T47D (cell line): ENCODE measurements at places on chromosomes 2 and 18.
A peak's percentile ranks its signal among the peaks of the same experiment; 100 is the strongest.

DNA sequence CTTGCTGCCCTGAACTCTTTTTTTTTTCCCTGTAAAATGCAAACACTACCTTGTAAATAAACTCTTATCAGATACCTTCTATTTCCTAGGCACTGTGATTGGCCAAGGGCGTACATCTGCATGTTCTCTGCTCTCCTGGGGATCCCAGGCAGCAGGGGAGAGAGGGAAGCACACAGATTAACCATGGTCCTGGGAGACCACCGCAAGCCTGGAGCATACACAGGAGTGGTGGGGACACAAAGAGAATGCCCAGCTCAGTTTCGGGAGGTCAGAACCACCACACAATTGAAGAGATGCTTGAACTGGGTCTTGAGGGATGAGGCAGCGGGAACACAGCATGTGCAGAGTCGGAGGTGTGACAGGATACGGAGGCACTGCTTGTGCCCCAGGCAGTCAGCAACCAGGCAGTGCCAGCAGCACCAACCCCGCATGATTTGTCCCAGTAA lies 2.1 kb downstream of the GREB1 start:
- no peak for DNase-seq

GRCh38 chr18:9184998-9185613 lies 48.5 kb downstream of the ANKRD12 start:
- DNase-seq = no peak

GRCh38 chr2:37549598-37549997 lies 121.8 kb downstream of the CDC42EP3 start:
- no peak for DNase-seq

DNA sequence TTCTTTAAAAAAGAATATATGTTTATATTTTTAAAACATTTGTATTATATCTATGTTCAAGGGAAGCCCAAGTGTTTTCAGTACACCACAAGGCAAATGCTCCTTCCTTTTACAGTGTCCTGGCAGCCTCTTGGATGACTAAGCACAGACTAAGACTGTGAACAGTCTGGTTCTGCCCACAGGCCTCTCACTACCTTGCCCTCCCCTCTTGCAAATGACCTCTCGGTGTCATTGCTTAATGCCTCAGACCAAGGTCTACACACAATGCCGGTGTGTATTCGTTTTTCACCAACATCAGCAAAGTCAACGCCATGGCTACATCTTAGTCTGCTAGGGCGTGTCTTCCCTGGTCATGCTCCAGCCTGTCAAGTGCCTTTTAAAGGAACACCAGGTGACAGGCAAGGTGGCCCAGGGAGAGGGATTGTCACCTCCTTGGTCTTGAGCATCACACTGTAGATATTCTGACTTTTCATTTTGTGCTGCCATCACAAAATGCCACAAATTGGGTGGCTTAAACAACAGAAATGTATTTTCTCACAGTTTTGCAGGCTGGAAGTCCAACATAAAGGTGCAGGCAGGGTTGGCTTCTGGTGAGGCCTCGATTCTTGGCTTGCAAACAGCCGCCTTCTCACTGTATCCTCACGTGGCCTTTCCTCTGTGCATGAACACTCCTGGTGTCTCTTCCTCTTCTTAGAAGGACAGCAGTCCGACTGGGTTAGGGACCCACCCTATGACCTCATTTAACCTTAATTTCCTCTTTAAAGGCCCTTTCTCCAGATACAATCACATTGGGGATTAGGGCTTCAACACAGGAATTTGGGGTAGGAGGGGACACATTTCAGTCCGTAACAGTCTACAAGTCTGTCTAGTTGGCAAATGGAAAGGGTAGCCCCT lies 266.5 kb downstream of the KLHL29 start:
- DNase-seq = no peak

GRCh38 chr2:55883357-55883756 lies 40.2 kb downstream of the EFEMP1 start:
- no peak for DNase-seq

DNA sequence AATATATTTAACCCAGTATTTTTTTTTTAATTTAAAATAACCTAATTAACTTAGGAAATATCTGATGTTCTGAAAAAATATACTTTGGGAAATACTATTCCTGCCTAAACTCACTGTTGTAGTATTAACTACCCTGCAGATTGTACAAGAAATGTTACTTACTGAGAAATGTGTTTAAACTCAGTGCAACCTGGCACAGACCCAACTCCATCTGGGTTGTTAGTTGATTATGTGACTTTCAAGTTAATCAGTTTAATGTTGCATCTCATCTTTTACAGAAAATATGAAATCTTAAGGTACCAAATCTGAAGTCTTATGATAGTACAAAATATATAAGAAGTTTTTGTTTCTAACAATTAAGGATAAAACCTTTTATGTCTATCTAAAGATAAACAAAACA lies 27.3 kb downstream of the VAPA start:
- DNase-seq = no peak

- no peak for DNase-seq
These were observed 56.8 kb downstream of the HDLBP start for GRCh38 chr2:241258505-241259280.

DNA sequence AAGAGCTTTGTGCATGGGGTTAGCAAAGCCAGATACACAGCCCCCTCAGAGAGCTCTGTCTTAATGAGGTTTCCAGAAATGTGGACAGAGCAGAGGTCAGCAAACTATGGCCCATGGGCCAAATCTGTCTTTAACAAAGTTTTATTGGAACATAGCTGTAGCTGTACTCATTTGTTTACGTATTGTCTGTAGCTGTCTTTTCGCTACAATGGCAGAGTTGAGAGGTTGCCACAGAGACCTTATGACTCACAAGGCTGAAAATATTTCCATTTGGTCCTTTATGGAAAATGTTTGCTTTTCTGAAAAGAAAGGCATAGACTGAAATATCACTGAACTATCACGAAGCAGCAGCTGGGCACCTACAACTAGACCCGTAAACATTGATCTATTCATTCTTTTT lies 841.8 kb downstream of the SLC4A3 start:
- no peak for DNase-seq

GRCh38 chr18:79402209-79402576 lies 6.5 kb downstream of the NFATC1 start:
- DNase-seq = no peak

DNA sequence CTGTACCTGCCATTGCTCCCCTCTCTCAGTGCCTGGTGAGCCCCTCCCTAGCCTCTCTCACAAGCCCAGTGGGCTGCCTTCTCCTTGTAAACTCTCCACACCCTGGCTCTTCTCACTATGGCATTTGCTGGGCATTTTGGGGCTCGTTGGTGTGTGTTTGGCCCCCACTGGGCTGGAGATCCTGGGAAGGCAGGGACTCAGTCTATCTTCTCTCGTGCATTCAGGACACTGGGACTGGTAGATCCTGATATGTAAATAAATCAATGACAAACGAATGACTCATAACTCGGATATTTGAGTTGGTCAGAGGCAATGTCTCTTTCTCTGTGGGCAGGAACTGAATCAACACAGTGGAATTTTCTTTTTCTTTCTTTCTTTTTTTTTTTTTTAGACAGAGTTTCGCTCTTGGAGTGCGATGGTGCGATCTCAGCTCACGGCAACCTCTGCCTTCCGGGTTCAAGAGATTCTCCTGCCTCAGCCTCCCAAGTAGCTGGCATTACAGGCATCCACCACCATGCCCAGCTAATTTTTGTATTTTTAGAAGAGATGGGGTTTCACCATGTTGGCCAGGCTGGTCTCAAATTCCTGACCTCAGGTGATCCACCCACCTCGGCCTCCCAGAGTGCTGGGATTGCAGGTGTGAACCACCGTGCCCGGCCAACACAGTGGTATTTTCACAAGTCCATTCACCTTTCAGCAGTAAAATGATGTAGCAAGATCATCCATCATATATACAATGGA lies 144.6 kb upstream of the SPRED2 start:
- DNase-seq = peak; percentile 49

DNA sequence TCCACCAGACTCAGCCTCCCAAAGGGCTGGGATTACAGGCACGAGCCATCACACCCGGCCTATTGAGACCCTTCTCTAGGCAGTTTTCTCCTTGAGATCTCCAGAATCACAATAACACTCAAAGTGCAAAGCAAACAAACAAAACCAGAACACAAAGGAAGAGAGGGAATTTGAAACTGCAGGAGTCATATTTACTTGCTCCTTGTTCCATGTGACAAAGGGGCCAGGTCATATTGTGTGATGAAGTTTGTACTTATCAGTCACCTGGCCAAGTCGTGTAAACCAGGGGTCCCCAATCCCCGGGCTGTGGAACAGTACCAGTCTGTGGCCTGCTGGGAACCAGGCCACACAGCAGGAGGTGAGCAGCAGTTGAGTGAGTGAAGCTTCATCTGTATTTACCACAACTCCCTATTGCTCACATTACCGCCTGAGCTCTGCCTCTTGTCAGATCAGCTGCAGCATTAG lies 26.5 kb downstream of the SCYGR8 start:
- DNase-seq = no peak

GRCh38 chr2:224586127-224586695 lies 1.0 kb upstream of the CUL3 start:
- no peak for DNase-seq

- DNase-seq = no peak
These were observed 16.8 kb downstream of the SERPINB10 start for GRCh38 chr18:63924551-63924950.

GRCh38 chr2:125398738-125399524 lies 1257.0 kb upstream of the GYPC start:
- DNase-seq = no peak

DNA sequence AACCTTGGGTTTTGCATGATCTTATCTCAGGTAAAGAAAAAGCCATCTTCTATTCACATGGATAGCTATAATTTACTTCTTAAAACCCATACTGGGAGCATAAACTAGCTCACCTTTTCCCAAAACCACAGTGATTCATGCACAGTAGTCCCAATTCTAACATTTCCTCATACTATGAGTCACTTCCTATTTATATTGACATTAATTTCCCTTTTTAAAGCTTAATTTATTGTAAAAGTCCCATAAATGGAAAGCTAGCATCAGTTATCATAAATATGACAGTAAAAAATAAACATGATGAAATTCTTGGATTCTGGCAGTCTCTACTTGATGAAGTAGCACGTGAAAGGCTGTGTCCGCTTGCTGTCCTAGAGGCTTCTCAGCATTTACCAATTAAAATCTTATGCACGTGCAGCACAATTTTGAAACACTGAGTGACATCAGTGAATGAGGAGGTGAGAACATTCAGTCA lies 180.1 kb downstream of the CDH2 start:
- DNase-seq = no peak

GRCh38 chr18:51425475-51425874 lies 228.0 kb upstream of the MEX3C start:
- DNase-seq = no peak

GRCh38 chr2:240204431-240205276 lies 64.2 kb upstream of the OTOS start:
- no peak for DNase-seq

DNA sequence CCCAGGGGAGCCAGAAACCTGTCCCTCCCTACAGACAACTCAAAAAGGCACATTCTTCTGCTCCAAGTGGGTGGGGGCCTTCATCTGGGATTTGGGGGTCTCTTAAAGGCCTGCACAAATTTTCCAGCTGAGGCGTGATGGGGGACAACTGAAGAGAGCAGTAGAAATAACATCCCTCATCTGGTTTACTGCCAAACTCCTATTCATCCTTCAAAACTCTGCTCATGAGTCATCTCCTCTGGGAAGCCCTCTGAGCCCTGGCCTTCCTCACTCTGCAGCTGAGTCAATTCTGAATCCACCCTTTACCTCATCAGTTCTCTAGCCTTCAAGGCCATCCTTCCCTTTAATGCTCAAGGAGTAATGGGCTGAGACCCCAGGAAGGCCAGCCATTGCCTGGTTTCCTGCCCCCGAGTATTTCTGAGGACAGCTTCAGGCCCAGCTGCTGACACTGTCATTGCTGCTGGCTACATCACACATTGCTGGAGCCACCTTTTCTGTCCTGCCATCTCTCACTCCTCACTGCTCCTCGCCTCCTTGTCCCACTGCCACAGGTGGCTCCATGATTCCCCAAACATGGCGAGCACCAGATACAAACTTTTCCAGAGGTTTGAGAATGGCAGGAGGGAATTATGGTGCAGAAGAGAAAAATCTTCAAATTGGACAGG lies 32.2 kb upstream of the GLI2 start:
- DNase-seq = no peak

DNA sequence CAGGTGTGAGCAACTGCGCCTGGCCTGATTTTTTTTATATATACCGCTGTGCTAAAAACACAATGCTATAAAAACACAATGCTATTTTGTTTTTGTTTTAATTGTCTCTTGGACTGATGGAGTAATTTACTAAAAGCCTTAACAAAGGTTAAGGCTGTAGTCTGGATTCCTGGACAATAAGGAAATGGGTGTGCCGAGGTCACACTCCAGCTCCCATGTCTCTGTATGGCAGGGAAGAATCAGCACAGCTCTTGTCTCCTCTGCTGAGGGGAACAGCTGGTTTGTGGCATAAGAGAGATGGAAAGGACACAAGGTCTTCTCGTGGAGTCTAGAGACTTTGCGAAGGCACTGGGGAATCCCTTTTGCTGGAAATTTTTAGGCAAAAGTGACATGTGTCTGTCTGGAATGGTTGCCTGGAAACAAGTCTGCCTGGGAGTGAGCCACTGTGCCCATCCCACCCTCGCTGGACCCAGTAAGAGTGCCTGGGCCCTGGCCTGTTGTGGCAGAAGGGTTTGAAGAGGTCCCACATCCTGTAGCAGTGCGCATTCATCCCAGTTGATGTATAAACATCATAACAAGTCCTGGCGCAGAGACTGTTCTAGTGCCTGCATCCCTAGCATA lies 73.1 kb downstream of the MAPK4 start:
- no peak for DNase-seq

- DNase-seq = no peak
These were observed 14.6 kb upstream of the CHAC2 start for GRCh38 chr2:53753041-53753440.

DNA sequence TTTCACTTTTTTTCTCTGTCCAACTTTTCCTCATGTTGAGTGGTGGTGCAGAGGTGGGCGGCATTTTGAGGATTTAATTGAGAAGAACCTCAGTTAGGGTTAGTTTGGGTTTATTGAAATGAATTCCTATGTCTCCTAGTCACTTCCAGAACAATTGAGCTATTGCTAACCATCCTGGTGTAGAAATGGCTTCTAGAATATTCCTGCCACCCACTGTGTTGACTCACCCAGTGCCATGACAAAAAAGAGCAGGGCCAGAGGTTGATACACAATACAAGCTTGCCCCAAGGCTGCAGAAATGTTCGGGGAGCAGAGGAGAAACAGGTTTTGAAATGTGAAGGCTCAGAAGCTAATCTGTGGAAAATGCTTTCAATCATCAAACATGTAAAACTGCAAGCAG lies 167.1 kb upstream of the TRIB2 start:
- DNase-seq = no peak

DNA sequence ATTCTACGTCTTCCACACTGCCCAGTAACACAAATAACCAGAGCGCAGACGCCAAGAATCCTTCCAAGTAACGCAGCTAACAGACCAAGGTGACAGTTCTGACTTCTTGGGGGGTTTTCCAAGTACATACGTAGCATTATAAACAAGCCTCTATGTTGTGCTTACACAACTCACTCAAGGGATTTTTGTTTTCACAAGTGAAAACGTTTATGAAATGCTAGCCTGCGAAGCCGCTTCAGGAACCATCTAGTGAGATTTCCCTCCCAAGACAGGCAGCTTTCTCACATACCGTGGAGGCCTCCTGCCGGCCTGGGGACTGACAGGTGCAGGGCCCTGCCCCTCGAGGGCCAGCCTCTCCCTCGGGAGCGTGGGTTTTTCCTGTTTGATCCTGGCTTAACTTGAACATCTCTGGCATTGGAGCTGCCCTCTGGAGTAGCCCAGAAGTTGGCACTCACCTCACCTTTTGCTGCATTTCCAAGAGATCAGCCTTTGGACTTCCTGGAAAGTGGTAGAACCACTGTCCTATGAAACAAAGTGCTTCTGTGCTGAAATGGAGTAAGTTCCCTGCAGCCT lies 151.1 kb downstream of the MBP start:
- DNase-seq = peak; percentile 6

- no peak for DNase-seq
These were observed 88.7 kb downstream of the ASB1 start for GRCh38 chr2:238515377-238515776.
